ENCODE measurements at places on chromosomes 4 and X.
A peak's percentile ranks its signal among the peaks of the same experiment; 100 is the strongest.

DNA sequence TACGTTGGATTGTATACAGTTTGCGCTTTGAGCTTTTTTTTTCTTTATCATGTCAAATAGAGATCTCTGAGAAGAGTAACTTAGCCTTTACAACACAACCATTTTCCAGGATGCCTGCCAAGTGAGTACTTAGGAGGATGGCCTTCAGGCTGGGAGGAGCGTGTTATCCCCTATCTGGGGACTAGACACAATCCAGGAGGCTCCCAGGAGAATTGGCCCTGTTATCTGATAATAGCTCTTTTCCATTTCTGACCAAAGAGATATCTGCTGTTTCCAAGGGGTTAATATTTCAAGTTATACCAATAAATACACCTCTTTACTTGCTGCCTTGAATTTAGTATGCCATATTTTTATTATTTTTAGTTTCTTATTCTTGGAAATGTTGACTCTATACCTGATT is 169.5 kb upstream of the SMARCAD1 start:
- no peak for DNase-seq

DNA sequence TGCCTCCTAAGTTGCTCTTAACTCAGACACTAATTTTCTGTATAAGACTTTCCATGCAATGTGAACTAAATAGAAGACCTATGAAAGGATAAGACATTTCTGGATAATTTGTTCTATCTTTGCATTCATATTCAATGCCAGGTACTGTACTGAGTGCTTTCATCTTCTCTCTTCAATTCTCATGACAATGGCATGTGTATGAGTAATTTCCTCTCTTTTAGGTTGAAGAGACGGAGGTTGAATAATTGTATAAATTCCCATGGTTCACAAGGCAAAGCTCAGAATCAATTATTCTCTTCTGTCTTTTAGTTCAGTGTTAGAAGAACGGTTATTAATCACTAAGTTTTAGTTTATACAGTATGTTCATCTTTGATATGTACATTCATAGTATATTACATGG is 29.3 kb upstream of the CFAP299 start:
- no peak for DNase-seq

DNA sequence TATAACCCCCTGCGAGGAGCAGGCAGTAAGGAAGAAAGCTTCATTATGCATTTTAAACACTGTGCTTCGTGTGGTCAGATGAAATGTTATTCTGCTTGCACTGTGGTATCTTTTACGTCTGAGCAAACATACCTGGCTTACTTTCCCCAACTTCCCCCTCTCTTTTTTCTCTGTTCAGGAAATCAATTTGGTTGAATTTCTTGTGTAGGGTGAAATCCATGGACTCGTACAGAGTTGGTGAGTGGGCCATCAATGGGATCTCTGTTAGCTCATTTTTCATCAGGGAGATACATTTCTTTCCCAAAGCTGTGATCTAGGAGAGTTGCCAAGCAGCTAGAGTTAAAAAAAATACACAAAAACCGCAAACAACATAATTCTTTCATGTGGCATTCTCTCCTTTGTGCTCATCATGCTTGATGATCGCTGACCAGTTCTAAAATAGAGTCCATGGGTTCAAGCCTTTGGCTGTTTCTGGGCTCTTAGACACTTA is 98.5 kb downstream of the FRAS1 start:
- no peak for DNase-seq

GRCh38 chrX:2320580-2321327 is 180.0 kb downstream of the DHRSX start:
- peak; percentile 75 for DNase-seq

DNA sequence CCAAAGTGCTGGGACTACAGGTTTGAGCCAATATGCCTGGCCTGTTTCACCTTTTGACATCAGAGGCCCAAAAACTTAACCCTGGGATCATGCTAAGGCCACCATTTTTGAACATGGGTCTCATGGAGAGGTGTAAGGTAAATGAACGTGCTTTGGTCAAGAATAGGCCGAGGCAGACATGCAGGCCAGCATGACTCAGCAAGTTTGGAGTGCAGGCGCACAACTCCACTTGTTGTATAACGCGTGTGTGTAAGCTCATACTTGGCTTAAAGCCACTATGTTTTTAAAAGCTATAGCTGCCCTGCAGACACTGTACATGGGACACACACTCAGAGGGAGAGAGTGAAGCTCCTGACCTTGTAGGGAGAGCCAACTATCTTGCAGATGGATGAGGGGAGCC is 43.8 kb upstream of the HPSE start:
- DNase-seq = no peak

GRCh38 chr4:8157496-8157895 is 1.1 kb downstream of the ABLIM2 start:
- no peak for DNase-seq

DNA sequence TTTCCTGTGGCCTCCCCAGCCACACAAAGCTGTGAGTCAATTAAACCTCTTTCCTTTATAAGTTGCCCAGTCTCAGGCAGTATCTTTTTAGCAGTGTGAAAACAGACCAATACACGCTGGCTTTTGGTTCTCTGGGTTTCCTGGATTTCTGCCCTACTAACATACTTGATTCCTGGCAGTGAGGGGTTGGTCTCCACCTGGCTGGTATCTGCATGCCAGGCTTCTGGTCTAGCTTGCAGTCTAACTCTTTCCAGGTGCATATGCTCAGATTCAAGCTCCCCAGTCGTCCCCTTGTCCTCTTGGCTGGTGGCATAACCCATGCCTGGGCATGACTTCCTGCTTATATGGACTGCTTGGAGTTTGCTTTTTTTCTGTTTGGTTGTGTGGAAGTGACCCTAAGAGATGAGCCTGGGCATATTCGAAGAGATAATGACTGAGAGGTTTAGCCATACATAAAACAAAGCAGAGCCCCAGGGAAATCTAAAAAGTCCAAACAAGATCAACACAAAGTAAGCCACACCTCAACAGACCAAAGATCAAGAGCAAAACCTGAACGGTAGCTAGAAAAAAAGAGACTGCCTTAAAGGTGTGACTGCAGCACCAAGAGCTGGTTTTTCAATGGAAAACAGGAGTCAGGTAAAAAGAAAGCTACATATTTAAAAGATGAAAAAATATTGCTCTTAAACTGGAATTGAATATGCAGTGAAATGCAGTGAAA is 102.1 kb upstream of the STS start:
- no peak for DNase-seq

DNA sequence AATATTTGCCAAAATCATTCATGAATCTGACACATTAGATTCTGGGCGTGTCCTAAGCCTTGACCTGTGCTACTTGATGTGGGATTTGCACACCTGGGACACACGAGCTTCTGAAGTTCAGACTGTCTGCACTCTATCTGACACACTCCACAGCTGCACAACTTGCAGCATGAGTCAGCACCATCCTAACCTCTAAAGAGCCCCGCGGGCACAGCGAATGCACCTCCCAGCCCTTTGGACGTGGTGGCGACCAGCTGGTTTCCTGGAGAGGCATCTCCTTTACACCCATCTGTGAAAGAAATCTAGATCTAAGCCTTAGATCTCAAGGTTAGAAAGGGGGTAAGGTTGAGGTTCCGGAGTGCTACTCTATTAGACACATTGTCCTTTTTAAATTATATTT is 69.2 kb downstream of the SORBS2 start:
- DNase-seq = no peak
